Activated CD4-positive, alpha-beta T cell treated with anti-CD3 and anti-CD28 coated beads, Interleukin-2, amount 10 ng/mL, durations not matched to agents 24 days and 14 days (primary cell): ENCODE measurements at places on chromosomes 16 and 17.

DNA sequence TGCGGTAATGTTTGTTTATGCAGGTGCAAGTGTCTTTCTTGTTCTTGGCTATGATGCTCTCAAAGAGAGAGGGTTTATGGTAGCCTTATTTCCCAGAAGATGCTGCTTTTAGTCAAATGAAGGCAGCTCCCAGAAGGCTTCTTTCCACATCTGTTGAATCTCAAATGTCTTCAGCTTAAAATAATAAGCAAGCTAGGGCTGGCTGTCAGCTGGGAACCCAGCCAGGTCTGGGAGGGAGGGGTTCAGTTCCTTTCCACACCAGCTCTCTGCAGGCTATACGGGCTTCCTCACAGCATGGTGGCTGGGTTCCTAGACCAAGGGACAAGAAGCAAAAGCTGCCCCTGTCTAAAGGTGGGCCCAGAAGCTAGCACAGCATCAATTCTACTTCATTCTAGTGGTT is 47.4 kb upstream of the ATF7IP2 start:
- H3K27me3 ChIP-seq: no peaks in the 10 kb centered on the region
- DNase-seq: no peak
- no peak overlapping the region for H3K4me3 ChIP-seq
- no peak overlapping the region for H3K27ac ChIP-seq
- H3K4me1 ChIP-seq: peaks cover 6% of the 10 kb centered on the region

GRCh38 chr17:63140255-63140654 is 174.2 kb downstream of the TANC2 start:
- no peak overlapping the region for H3K4me3 ChIP-seq
- peaks cover 3% of the 10 kb centered on the region for H3K27me3 ChIP-seq
- H3K27ac ChIP-seq: no peak overlapping the region
- DNase-seq: no peak
- no peaks in the 10 kb centered on the region for H3K4me1 ChIP-seq

DNA sequence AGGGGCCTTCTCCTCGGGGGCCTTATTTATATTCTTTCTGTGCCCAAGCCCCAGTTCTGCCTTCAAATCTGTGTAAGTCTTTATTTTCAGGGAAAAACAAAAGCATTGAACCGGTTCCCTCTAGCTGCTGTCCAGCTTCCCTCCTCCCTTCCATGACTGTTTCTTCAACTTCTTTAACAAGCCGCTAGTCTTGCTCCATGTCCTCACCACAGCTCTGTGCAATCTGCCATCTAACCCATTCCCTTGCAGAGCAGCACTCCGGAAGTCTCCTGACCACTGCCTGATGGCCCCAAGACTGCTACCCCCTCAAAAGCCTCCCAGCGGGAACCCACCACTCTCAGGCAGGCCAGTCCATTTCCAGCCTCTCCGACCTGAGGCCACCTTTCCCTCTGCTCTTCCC is 16.9 kb downstream of the EMC8 start:
- H3K36me3 ChIP-seq: peaks cover 41% of the 10 kb centered on the region

DNA sequence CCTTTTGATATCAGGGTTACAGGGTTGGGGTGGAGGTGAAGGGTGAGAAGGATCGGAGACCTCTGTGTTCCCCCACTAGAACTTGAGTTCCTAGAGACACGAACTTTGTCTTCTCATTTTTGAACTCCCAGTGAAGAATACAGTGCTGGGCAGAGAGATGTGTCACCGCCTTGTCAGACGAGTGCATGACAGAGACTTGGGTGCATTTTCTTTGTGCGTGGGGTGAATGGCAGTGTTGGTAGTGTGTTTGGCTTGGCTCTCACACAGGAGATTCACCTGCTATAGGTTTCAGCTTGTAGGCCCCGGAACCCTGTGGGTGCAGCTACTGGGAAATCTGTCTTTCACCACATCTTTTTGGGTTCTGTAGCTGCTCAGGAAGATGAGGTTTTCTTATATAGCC is 40.0 kb upstream of the CCR7 start:
- DNase-seq: peak; percentile 89
- H3K36me3 ChIP-seq: peaks cover 5% of the 10 kb centered on the region
- H3K27ac ChIP-seq: peak overlapping the region; percentile 96
- no peaks in the 10 kb centered on the region for H3K27me3 ChIP-seq
- H3K4me1 ChIP-seq: peaks cover 85% of the 10 kb centered on the region

DNA sequence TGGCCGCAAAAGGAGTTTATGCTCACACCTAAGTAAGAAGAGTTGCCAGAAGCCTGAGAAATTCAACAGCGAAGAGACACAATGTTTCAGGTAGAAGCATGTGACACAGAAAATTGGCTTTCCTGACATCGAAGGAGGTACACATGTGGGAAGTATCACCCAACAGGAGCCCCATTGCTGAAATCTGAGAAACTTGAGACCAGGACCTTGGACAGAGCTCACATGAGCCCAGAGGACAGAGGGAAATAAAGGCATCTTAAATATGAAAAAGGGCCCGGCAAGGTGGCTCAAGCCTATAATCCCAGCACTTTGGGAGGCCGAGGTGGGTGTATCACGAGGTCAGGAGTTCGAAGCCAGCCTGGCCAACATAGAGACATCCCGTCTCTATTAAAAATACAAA is 304.1 kb upstream of the C16orf82 start:
- no peak overlapping the region for H3K4me3 ChIP-seq
- H3K27me3 ChIP-seq: peaks cover 8% of the 10 kb centered on the region
- H3K27ac ChIP-seq: no peak overlapping the region
- H3K36me3 ChIP-seq: no peaks in the 10 kb centered on the region
- H3K4me1 ChIP-seq: peaks cover 2% of the 10 kb centered on the region

GRCh38 chr17:17275971-17276370 is 5.1 kb downstream of the COPS3 start:
- peak overlapping the region; percentile 81 for H3K27ac ChIP-seq
- no peaks in the 10 kb centered on the region for H3K27me3 ChIP-seq
- H3K36me3 ChIP-seq: peaks cover 25% of the 10 kb centered on the region
- H3K4me3 ChIP-seq: no peak overlapping the region
- peaks cover 23% of the 10 kb centered on the region for H3K4me1 ChIP-seq
- DNase-seq: no peak

GRCh38 chr17:67902511-67903231 is 77.4 kb downstream of the BPTF start:
- H3K27ac ChIP-seq: no peak overlapping the region
- peaks cover 43% of the 10 kb centered on the region for H3K36me3 ChIP-seq
- H3K4me3 ChIP-seq: no peak overlapping the region
- no peaks in the 10 kb centered on the region for H3K27me3 ChIP-seq

GRCh38 chr17:75828076-75828400 is 16.2 kb downstream of the UNC13D start:
- peak overlapping the region; percentile 40 for H3K4me3 ChIP-seq
- DNase-seq: no peak
- H3K27ac ChIP-seq: peak overlapping the region; percentile 89
- H3K27me3 ChIP-seq: no peaks in the 10 kb centered on the region

DNA sequence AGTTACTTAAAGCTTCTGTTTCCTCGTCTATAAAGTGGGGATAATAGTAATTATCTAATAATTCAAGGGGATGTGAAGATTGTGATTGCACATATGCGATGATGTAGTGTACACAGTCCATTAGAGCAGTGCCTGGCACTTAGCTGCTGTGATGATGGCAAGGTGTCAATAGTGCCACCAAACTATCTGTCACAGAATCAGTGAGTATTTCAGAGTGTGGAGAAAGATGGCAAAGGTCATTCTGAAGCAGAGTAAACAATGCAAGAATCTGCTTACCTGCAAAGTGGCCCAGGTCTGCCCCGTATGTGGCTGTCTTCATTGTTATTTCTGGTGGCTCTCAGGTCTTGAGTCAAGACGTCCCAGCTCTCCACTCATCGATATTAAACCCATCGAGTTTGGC is 15.1 kb downstream of the SYT17 start:
- H3K4me3 ChIP-seq: no peak overlapping the region
- no peaks in the 10 kb centered on the region for H3K4me1 ChIP-seq
- no peak for DNase-seq

GRCh38 chr17:44627513-44628242 is 28.6 kb upstream of the MEIOC start:
- H3K4me3 ChIP-seq: no peak overlapping the region
- H3K27ac ChIP-seq: no peak overlapping the region
- no peaks in the 10 kb centered on the region for H3K36me3 ChIP-seq
- no peaks in the 10 kb centered on the region for H3K4me1 ChIP-seq

DNA sequence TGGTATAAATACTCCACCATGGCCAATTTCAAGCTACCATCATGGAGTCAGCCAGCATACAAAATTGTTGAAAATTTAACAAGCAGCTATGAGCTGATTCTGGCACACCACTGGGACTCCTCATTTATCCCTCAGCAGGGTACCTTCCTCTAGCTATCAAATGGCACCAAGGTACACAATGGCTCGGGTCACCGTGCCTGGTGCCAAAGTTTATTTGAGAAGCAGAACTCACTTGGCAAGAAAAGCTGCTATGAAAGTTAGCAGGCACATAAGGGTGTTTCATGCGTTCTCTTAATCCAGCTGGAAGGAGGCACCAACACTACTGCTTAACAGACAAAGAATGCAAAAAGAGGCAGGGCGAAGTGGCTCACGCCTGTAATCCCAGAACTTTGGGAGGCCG is 51.6 kb downstream of the IKZF3 start:
- no peaks in the 10 kb centered on the region for H3K27me3 ChIP-seq
- H3K4me1 ChIP-seq: peaks cover 30% of the 10 kb centered on the region
- no peak overlapping the region for H3K4me3 ChIP-seq
- peak; percentile 52 for DNase-seq
- H3K36me3 ChIP-seq: peaks cover 20% of the 10 kb centered on the region

GRCh38 chr16:84700446-84701300 is 873 bp downstream of the USP10 start:
- DNase-seq: peak; percentile 87
- H3K27ac ChIP-seq: peak overlapping the region; percentile 95
- peaks cover 28% of the 10 kb centered on the region for H3K4me1 ChIP-seq
- H3K27me3 ChIP-seq: no peaks in the 10 kb centered on the region

- H3K27ac ChIP-seq: no peak overlapping the region
- DNase-seq: no peak
Observed at GRCh38 chr17:29032013-29032856, 10.7 kb upstream of the PIPOX start.

DNA sequence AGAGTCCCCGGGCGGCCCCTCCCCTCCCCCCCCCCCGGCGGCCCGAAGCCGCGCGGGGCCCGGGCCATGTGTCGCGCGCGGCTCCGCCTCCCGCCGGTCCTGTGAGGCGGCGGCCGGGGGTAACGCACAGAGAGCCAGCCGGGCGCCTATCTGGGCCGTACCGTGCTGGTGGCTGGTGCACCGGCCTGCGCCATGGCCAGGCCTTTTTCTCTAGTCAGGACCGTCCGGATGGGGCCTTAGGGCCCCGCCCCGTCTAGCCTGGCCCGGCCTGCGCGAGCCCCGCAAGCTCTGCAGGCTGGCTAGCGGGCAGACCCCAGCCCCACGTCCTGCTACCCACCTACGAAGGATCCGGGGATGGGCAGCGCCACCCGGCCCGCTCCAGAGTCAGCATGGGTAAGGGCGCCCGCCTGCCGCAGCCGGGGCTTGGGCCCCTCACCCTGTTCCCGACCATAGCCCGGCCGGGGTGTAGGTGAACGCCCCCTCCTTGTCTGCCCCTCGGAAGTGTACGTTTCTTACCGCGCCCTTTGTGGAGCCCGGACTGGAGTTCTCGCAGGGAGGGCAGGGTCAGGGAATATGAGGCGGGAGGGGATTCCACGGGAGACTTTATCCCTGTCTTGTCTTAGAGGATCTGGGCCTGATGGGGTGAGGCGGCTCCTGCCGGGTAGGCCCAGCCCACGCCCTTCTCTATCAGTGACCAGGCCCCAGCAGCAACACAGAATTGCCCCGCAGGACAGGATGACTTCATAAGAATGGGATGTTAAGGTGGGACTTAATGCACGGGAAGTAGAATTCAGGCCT is at the start of gene CENPT:
CENPT (minus strand) TSS at position 630 of the 798 bp plus-strand sequence. CDS start 13,834 bp downstream, outside the sequence.
- peaks cover 17% of the 10 kb centered on the region for H3K36me3 ChIP-seq
- DNase-seq: no peak
- H3K27me3 ChIP-seq: no peaks in the 10 kb centered on the region
- H3K4me3 ChIP-seq: peak within 1 kb of the TSS; percentile 93

DNA sequence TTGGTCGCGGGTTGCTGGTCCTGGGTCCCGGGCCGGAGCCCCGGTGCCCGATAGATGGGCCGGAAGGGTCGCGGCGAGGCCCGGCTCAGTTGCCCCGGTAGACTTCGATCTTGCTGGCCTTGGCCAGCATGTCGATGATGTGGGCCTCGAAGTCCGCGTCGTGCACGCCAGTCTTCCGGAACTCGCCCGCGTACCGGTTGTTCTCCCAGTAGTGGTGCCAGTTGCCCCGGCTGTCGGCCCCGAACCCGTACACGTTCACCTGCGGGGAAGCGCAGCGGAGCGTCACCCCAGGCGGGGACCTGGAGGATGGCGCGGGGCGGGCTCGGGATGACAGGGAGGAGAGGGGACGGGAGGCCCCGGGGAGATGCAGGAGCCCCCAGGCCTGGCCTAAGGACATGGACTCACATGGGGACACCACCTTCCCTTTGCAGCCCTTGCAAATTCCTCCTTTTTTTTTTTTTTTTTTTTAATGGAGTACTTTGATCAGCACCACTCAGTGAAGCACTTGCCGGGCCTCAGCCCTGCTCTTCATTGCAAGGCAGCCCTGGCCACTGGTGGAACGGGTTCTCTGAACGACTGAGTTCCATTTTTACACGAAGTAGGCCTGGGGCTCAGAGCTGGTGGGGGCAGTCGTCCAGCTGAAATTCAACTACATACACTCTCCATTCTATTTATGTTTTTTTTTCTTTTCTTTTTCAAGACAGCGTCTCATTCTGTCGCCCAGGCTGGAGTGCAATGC is 35.1 kb downstream of the DDX19A start:
- H3K4me1 ChIP-seq: peaks cover 5% of the 10 kb centered on the region
- H3K27ac ChIP-seq: peak overlapping the region; percentile 96
- H3K36me3 ChIP-seq: peaks cover 31% of the 10 kb centered on the region
- no peaks in the 10 kb centered on the region for H3K27me3 ChIP-seq

DNA sequence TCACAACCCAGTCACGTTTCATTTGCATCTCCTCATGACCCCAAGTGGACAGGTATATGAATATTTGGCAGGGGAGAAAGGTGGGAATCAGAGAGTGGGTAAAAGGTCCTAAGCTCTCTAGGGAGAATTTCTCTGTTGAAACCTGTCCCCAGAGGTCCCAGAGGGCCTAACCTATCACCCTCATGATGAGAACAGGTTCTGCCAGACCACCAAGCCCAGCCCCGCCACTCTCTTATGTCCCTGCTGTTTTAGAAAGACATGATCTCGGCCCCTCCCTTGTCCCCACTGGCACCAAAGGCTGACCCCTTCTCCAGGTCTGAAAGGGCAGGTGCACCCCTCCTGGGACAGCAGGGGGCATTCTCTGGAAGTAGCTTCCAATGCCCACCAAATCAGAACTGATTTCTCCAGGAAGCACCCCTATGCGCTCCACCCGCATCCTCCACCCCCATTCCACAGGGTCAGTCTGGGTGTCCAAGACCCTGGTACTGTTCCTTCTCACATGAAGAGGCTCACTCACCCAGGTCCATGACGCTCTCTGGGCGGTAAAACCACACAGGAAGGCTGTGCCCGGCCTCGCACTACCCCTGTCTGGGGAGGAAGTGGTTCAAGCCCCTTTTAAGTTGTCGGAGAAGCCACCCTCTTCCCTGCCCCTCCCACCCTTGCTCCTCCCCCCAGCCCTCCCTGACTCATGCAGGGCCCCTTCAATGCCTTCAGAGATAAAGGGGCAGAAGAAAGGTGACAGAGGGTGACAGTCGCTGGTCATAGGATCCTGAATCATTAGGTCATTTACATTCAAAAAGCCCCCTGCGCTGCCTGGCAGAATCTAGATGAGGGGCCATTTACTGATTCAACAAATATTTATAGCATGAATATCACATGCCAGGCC is at the start of gene CCR7:
CCR7 (minus strand) TSS at position 590 of the 886 bp plus-strand sequence; CDS start at position 527, 63 bp downstream.
- H3K27ac ChIP-seq: peak within 1 kb of the TSS; percentile 100
- peaks cover 51% of the 10 kb centered on the region for H3K36me3 ChIP-seq
- H3K27me3 ChIP-seq: no peaks in the 10 kb centered on the region
- H3K4me1 ChIP-seq: peaks cover 37% of the 10 kb centered on the region

GRCh38 chr16:69029121-69029520 is 76.3 kb upstream of the HAS3 start:
- no peak for DNase-seq
- no peak overlapping the region for H3K4me3 ChIP-seq
- H3K4me1 ChIP-seq: no peaks in the 10 kb centered on the region
- H3K36me3 ChIP-seq: peaks cover 9% of the 10 kb centered on the region
- no peak overlapping the region for H3K27ac ChIP-seq
